Activated CD4-positive, alpha-beta T cell treated with anti-CD3 and anti-CD28 coated beads, Interleukin-10, Interleukin-2, amounts not matched to agents 100 ng/mL and 50 ng/mL, durations not matched to agents 16 hours and 8 hours (primary cell): ENCODE measurements at places on chromosomes 1 and 21.

GRCh38 chr1:15154480-15155036 lies 1.0 kb downstream of the TMEM51 start:
- no peak for DNase-seq

- peak; percentile 63 for DNase-seq
Measured at GRCh38 chr1:153277852-153278251, 18.4 kb downstream of the LORICRIN start.

- DNase-seq = no peak
Measured at GRCh38 chr21:34262469-34262845, 101.3 kb upstream of the KCNE2 start.

GRCh38 chr21:46068516-46069079 lies 29.3 kb upstream of the COL6A2 start:
- DNase-seq = no peak

- DNase-seq = no peak
Measured at GRCh38 chr1:45044916-45045315, 32.9 kb downstream of the UROD start.

GRCh38 chr1:40625076-40625475 lies 40.4 kb downstream of the RIMS3 start:
- peak; percentile 42 for DNase-seq

- DNase-seq = no peak
Measured at GRCh38 chr1:11134251-11134897, 34.7 kb upstream of the EXOSC10 start.

GRCh38 chr1:32877211-32878110 lies 6.7 kb upstream of the FNDC5 start:
- no peak for DNase-seq

DNA sequence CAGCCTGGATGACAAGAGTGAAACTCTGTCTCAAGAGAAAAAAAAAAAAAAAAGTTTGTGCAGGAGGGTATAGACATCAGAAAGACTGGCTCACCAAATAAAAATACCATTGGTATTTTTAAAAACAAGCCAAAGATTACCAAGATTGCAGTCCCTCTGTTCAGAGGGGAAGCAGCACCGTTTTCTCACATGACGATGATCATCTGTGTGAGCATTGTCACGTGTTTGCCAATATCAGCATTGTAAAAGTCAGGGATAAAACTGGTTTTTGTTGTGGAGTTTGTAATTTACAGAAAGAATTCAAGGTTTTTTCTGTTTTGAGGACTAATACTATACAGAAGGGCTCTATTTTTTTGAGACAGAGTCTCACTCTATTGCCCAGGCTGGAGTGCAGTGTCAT lies 26.5 kb downstream of the ZNF362 start:
- DNase-seq = no peak

- no peak for DNase-seq
Measured at GRCh38 chr1:87926131-87926830, 597.6 kb downstream of the LMO4 start.

DNA sequence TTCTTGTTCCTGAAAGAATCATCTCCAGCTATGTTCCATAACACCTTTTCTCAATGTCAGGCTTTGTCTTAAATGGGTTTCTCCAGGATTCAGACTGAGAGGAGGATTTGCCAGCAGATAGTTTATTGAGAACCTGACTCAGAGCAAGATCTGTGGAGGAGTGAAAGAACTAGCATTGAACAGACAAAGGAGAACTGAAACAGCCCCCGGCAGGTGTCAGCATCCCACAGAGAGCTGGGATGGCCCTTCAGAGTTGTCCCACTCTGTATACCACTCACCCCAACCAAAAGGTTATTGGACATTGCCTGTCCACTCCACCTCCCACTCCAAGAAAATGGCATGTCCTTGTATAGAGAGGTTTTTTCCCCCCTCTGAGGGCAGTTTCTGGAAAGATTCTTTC lies 270.7 kb downstream of the PAPPA2 start:
- no peak for DNase-seq

- no peak for DNase-seq
Measured at GRCh38 chr1:199954699-199955098, 72.8 kb upstream of the NR5A2 start.

DNA sequence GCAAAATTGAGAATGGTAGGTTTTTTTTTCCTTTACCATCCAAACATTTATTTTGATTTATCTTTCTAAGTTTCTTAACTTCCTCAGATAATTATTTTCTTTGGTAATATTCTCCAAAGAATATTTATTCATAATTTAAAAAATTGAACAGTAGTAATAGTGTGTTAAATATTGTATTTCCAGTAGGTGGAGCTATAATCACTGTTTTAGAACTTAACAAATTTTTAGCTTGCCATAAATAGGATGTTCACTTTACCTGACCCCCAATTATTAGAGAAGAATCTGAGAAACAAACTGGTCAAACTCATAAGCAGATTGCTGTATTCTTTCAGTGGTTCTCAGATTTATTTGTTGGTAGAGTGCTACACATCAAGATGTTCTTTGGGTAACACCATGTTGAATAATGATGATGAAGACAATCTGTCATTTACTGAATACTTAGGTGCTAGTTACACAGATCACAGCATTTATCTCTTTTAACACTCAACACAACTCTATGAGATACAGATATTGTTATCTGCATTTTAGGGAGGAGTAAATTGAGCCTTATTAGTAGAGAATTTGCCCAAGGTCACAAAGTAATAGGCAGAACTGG lies 82.4 kb upstream of the GPR88 start:
- DNase-seq = no peak

GRCh38 chr1:41286486-41286885 lies 44.4 kb upstream of the SCMH1 start:
- no peak for DNase-seq

- no peak for DNase-seq
Measured at GRCh38 chr21:44658541-44658910, 794 bp downstream of the KRTAP12-3 start.

DNA sequence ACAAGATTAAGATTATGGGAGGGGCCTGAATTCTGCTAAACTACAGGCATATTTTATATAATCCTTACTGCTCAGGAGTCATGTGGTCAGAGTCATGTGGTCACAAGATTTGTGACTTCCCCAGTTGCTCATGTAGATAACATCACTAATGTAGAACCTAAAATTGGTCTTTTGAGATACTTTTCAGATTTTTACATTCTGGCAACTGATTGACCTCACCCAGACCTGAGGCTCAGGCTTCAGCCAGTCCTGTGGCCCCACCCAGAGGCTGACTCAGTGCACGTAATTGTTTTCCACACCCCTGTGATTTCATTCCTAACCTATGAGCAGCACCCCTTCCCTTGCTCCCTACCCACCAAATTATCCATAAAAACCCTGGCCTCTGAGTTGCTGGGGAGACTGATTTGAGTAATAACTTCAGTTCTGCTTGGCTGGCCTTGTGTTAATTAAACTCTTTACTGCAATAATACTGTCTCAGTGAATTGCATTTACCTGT lies 41.7 kb upstream of the ZNF326 start:
- peak; percentile 61 for DNase-seq

DNA sequence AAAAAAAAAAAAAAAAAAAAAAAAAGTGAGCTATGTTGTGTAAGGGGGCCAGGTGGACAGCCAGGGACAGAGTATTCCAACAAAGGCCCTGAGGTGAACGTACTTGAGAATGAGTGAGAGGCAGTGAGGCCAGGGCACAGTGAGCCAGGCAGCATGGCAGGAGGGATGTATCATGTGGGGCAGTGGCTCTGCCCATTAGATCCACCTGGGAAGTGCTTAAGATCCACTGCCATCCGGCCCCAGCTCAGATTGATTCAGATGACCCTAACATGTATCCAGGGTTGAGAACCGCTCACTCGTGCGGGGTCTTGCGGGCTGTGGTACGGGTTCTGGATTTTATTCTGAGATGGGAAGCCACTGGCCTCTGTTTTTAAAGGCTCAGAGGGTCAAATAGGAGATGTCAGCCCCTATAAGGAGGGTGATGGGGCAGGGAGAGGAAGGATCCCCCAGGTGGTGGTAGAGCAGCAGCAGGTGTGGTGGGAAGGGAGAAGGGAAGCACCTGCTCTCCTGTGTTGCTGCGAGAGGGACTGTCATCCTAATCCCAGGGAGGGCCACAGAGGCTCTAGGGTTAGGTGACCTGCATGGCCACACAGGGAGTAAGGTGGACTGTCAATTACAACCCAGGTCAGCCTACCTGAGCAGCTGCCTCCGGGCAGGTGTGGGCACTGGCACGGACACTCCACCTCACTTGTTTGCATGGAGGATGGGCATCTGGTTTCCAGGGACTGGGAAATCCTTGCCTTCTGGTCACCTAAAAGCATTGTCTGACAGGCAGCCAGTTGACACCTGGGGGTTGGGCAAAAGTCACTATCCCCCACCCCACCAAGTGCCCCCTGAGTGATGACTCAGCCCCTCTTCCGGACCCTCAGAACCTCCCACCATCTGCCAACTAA lies 31.6 kb downstream of the CDK18 start:
- no peak for DNase-seq

GRCh38 chr1:111559736-111560279 lies 56.4 kb upstream of the ADORA3 start:
- no peak for DNase-seq

DNA sequence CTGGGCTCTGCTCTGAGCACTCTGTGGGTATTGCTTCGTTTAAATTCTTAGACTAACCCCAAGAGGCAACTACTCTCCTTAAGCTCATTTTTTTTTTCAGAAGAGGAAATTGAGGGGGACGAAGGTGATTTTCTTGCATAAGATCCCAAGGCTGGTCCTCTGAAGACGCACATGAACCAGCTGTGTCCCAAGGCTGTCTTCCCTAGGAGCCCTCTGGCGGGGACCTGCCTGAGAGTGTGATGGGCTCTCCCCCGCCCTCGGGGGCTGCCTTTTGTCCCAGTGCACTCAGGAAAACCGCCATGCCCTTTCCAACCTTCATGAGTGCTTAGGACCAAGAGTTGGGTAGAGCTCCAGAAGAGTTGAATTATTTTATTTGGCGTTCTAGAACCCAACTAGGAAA lies 21.7 kb downstream of the UMODL1 start:
- no peak for DNase-seq

GRCh38 chr21:37529649-37530048 lies 163.1 kb downstream of the DYRK1A start:
- no peak for DNase-seq

GRCh38 chr21:38037416-38037815 lies 121.2 kb upstream of the KCNJ6 start:
- no peak for DNase-seq

DNA sequence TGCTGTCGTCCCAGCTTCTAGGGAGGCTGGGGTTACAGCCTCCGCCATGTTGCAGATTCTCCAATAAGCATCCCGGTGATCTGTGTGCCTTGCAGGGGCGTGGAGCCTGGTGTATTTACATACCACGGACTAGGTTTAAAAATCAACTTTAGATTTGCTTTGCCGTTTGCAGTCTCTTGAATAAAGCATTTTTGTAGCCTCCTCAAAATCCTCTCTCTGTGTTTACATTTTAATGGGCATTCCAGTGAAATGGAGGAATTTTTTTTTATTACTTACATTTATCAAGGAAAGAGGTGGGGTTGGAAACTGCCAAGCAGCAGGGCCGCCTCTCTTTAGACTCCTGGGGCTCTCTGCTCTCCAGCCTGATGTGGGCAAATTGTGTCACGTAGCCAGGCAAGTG lies 437.5 kb upstream of the VAMP3 start:
- DNase-seq = no peak

- DNase-seq = no peak
Measured at GRCh38 chr1:72938408-72938807, 656.1 kb upstream of the NEGR1 start.

DNA sequence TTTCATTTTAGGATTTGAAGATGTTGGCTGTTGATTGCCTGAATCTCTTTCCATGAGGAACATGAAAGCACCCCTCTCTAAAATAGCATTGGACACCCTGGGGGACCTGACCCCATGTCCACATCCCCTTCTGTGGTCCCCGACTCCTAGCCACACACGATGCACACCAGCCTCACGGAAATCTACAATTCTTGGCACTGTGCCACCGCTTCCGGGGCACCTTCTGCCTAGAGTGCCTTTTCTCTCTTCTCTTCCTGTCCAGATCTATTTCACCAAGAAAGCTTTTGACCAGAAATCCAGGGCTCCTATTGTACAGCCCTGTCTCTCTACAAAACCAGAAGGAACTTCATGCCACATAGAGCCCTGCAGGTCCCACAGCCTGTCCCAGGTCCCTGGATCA lies 50.3 kb downstream of the MYSM1 start:
- DNase-seq = peak; percentile 2

DNA sequence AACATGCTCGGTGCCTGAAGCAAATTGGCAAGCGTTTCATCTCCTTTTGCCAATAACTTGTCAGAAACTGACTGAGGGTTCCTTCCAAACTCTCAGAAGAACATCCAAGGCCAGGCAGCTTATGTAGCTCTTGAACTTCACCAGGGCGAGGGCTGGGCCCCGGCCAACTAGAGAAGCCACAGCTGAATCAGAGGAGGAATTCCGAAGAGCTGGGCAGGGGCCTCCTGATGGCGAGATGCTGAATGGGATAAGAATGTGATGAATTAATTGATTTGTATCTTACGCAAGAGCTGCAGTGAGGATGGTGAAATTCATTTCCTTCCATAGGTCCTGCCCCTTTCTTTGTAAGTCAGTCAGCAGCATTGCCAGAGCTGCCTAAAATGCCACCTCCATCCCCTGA lies 345.8 kb downstream of the KIF26B start:
- no peak for DNase-seq

- DNase-seq = no peak
Measured at GRCh38 chr1:177891809-177892208, 78.0 kb downstream of the SEC16B start.

DNA sequence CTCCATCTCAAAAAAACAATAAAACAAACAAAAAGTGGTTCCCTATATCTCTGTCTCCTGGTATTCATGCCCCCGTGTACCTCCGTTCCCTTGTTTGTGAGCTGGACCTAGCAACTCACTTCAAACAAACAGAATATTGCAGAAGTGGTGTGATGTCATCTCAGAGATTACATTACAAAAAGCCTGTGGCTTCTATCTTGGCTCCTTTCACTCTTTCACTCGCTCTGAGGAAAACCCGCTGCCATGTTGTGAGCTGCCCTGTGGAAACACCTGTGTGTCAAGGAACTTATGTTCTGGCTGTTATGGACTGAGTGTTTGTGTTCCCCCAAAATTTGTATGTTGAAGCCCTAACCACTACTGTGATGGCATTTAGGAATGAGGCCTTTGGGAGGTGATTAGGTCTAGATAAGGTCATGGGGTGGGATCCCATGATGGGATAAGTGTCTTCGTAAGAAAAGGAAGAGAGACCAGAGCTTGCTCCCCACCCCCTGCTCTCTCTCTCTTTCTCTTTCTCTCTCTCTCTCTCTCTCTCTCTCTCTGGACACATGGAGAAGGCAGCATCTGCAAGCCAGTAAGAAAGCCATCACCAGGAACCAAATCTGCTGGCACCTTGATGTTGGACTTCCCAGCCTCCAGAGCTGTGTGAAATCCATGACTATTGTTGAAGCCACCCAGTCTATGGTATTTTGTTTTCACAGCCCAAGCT lies 7.4 kb upstream of the HYI start:
- DNase-seq = no peak

GRCh38 chr21:17667256-17667655 lies 54.6 kb upstream of the BTG3 start:
- DNase-seq = no peak

- no peak for DNase-seq
Measured at GRCh38 chr1:95023399-95024043, 49.2 kb downstream of the ALG14 start.

GRCh38 chr1:17301767-17302166 lies 6.2 kb upstream of the PADI4 start:
- no peak for DNase-seq
